ENCODE measurements at places on chromosomes 3 and 15.

GRCh38 chr15:49831206-49831965 is 210.5 kb downstream of the DTWD1 start:
- no peak for DNase-seq

DNA sequence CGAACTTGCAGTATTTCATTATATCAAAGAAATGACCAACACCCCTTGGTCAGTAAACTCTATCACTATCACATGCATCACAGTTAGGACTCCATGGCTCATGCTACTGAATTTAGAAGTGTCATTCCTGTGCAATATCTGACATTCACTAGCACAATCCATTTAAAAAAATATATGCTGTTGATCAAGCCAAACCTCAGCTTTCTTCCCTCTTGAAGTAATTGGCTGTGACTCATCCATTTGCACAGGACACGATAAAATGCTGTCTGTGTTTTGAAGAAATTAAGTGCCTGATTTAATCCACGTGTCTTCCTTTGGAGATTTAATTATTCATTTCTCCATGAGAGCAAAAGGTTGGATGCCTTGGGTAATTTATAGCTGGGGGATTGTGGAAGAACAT is 38.9 kb downstream of the CPNE4 start:
- no peak for DNase-seq

DNA sequence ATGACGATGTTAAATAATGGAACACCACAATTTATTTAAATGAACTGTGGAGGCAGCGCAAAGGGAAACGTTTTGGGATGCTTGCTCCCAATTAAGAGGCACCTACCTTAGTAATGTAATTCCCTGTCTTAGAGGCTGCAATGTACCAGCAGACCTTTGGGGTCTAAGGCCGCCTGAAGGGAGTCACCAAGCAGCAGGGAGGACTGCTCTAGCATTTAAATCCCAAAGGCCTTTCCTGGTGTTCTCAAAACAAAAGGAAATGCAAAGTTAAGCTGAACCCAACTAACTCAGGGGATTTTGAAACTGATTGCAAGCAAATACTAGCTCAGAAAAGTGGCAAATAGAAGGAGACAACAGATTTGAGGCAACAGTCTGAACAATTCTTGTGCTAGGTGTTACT is 510.8 kb downstream of the GABRG3 start:
- DNase-seq = no peak

- DNase-seq = no peak
Observed at GRCh38 chr3:185960522-185961288, 22.9 kb upstream of the TRA2B start.

DNA sequence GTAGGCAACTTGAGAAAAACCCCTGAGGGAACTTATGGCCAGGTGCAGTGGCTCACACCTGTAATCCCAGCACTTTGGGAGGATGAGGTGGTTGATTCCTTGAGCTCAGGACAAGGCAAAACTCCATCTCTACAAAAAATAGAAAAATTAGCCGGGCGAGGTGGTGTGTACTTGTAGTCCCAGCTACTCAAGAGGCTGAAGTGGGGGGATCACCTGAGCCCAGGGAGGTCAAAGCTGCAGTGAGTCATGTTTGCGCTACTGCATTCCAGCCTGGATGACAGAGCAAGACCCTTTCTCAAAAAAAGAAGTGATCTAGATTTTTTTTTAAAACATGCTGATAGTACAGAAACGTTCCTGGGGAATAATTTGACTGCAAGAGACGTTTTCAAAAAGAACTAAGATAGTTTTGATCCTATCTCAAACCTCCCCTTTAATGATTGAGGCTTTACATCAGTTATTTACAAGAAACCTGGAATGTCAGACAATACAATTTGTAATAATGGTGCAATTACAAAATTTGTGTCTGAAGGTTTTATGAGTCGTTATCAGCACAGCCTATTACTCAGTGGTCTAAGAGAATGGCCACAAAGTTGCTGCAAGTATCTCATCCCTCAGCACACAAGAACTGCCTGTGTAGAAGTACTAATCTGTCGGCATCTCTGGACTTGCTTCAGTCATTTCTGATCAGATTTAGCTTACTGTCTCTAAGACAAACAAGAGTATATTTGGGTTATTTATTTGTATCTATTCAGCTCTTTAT is 32.2 kb upstream of the KLHL25 start:
- no peak for DNase-seq

DNA sequence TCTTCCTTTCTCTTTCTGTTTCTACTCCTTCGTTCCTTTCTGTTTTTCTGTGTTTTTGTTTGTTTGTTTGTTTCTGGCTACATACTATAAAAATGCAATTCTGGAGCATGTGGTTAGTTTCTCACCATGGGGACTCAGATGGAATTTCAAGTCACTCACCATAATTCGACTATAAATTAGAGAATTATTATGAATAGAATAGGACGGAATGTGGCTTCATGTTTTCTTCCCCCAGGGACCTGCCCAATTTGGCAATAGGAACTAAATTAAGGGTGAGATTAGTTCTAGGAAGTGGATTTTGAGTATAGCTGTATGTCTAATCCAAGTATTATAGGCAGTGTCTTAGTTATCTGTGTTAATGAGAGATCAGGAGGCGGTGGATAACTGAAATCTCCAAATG is 96.9 kb downstream of the THSD4 start:
- no peak for DNase-seq

DNA sequence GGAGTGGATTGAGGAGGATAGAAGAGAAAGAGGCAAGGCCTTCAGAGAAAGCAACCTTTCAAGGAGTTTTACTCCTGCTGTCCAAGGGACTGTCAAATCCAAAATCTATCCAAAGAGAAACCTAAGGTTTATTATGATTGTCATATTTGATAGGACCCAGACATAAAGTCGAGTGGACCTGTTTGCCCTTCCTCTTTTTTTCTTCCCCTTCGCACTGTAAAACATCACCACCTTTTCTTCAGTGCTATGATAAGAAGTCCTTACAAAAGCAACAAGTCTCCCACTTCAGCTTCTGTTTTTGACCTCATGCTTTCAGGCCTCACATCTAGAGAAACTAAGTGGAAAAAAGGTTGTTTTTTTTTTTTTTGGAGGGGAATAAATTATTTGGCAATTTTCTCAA is 73.0 kb downstream of the TRPC1 start:
- DNase-seq = no peak

- no peak for DNase-seq
Observed at GRCh38 chr3:81425198-81425868, 336.1 kb downstream of the GBE1 start.

GRCh38 chr3:139319428-139320402 is 24.1 kb upstream of the MRPS22 start:
- no peak for DNase-seq

- no peak for DNase-seq
Observed at GRCh38 chr3:32814361-32814760, 3.4 kb upstream of the TRIM71 start.

- no peak for DNase-seq
Observed at GRCh38 chr3:20080956-20081554, 40.8 kb downstream of the KAT2B start.

DNA sequence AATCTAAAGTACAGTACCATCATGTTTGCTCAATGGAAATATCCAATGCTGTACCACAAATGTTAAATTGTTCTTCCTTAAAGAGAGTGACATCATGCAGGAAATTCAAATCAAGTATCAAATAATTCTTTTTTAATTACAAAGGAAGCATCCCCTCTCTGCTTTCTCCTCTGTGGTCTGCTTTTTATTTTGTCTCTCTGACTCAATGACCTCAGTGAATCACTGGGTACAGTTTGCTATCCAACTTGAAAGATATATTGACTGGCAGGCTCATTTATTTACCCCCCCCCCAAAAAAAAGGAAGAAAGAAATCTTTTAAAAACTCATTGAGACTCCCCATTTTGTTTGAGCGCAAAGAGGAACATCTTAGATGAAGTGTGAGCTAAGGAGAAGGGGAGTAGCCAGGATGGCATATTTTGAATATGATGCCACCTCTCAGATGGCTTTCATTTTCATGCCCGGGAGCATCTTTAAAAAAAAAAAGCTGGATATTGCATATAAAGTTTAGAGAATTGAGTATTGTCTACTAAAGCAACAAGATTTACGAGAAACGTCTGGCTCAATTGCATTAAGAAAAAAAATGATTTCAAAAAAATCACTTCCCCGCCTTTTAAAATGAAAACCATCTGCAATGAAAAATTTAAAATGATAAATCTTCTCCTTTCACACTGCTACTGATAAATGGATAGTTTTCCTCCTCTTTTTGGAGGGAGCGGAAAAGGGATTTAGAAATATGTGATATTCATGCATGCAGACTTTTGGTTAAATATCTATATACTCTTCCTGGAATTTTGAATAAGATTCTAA is 307.1 kb upstream of the DPH6 start:
- DNase-seq = no peak

- DNase-seq = no peak
Observed at GRCh38 chr3:51099794-51100535, 285.1 kb upstream of the MANF start.

- DNase-seq = no peak
Observed at GRCh38 chr15:62940755-62941361, 101.7 kb upstream of the TPM1 start.

DNA sequence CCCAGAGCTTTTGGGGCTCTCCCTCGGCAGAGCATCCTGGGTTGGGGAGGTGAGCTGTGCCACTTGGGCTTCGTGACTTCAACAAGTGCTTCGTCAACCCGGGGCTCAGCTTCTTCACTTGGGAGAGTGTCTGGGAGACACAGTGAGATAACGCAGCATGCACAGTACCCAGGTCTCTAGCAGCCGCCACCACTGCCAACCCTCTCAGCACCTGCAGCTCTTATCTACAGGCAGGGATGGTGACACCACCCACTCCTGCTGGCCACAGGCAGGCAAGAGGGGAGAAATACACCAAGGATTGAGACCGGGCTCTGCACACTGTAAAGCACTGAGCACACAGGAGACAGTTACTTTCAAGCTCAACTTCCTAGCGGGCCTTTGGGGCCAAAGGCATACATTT is 11.6 kb downstream of the TKT start:
- no peak for DNase-seq

- no peak for DNase-seq
Observed at GRCh38 chr3:13459605-13460340, 20.3 kb upstream of the HDAC11 start.

- DNase-seq = no peak
Observed at GRCh38 chr15:75808563-75808962, 34.7 kb upstream of the UBE2Q2 start.

DNA sequence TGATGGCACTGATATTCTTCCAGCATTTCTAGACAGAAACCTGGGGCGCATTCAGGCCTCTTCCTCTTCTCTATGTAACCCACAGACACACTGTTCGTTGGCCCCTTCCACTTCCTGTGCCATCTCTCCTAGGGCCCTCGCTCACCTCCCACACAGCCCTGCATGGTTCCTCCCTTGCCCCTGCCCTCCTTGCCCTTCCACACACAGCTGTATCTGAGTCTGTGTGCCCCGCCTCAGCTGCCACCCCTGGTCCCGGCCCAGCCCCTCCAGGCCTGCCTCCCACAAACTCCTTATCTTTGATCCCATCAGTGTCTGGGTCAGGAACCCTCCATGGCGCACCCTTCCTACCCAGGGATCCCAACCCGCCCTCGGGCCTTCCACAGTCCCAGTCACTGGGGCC is 37.9 kb downstream of the RAB6B start:
- no peak for DNase-seq

DNA sequence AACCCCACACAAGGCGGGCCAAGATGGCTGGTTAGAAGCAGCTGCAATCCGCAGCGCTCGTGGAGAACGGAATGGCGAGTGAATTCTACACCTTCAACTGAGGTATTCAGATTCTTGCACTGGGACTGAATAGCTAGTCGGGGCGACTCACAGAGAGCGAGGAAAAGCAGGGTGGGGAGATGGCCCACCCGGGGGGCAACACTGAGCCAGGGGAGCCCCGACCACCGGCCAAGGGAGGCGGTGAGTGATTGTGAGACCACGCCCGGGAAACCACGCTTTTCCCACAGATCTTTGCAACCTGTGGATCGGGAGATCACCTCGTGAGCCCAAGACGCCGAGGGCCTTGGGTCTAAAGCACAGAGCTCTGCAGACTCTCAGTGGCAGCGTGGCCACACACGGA is 28.3 kb downstream of the GNB5 start:
- DNase-seq = no peak

- DNase-seq = no peak
Observed at GRCh38 chr3:62318365-62318751, 55.0 kb downstream of the FEZF2 start.

DNA sequence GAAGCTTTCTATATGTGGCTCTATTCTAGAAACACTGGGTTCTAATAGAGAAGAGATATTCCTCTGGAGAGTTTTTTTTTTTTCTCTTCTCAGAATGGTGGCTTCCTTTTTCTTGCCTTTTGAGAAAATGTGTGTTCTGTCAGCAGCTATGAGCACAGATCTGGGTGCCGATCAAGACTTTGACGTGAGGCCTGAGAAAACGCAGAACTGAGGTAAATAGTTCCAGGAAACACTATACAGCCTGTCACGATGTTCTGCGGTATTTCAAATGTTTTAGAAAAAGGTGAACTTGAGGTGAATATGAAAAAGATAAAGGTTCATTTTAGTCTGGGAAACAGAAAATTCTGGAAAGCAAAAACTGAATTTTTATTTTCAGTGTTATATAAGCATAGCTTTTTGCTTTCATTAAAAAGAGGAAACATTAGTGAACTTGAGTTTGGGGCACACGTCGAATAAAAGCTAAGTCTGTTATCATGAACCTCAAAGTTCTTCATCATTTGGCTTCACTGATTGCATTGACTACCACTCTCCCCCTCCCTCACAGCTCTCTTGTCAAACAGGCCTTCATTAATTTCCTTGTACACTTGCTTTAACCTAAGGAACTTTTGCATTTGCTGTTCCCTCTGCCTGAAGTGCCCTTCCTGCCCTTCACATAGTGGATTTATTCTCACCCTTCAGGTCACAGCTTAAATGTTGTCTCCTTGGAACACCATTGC is 265.1 kb downstream of the NFKBIZ start:
- DNase-seq = no peak

DNA sequence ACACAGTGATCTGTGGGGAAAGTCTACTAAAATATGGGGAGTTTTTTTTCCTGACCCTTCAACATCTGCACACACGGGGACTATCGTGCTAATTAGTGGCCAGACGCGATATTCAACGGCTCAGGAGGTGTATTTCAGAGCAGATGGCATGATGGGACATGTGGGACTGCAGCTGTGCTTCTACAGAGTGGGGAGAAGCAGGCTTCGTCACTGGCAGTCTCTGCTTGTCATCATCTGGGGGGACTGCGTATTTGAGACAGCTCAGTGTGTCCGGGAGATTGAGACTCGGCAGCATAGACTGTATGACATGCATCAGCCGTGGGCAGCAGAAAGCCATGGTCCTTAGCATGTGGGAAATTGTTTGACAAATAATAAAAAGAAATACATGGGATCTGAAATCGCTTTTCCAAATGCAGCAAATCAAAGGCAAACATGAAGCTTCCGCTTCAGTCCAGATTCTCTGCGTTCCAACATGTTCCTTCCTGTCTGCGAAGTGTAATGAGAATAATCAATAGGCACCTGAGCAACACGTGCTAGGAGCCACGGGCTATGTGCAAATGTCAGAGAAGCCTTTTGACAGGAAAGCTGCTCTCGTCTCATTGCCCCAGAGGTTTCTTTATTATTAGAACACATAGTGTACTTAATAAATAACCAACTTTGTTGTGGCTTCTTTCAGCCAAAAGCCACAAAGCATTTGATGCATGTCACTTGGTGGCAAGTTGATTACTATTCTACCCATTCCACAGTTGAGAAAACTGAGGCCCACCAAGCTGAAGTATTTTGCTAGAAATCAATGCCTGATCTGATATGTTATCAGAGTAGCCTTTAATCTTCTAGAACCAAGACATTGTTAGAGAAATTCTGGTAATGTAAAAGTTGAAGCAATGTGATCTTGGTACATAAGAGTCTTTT is 276.3 kb downstream of the RYR3 start:
- DNase-seq = no peak
